H54 (cell line): ENCODE measurements at places on chromosomes 1 and 21.

DNA sequence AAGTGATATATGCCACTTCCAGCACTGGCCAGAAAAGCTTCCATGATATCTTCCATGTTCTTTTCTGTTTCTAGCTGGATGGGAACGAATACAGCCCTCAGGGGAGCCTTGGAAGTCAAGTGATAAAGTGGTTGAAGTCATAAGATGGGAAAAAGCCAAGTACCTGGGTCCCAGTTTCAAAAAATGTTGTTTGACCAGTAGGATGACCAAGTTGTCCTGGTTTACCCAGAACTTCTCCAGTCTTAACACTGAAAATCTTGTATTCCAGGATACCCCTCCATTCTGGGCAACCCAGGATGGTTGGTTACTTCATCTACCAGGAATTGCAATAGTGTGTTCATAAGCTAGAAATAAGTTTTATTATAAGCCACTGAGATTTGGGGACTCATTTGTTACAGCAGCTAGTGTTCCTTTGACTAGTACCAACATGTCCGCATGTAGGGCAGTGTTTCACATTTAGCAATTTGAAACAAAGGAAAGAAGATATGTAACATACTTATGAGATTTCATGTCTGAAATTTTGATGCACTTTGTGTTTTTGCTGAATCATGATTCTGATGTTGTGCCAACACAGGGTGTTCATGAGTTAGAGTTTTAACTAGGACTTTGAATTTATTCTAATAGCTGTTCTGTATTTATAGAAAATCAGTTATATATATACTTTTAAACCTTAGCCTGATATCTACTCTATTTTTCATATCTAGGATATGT lies 139.9 kb downstream of the TPR start:
- no peak for DNase-seq

- DNase-seq: no peak
Observed at GRCh38 chr1:65605621-65606020, 185.2 kb downstream of the LEPR start.

DNA sequence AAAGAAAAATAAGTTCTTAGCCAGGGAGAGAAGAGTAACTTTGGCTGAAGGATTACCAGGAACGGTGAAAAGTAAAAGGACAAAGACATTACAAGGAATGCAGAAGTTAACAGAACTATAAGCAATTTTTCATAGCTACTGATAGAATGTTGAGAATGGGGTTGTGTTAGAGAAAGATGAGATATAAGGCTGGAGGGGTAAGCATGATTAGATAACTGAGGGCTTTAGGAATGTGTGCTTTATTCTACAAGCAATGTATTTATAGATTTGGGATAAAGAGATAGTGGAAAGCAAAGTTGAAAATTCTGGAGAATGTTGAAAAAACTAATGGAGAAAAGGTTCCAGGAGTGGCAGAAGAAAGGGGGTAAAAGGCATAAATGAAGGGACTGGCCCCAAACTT lies 65.4 kb upstream of the PTCH2 start:
- DNase-seq: no peak

- no peak for DNase-seq
Observed at GRCh38 chr1:90187323-90187585, 192.3 kb downstream of the ZNF326 start.

- DNase-seq: no peak
Observed at GRCh38 chr1:212794561-212795014, 2.9 kb downstream of the TATDN3 start.

- no peak for DNase-seq
Observed at GRCh38 chr1:192807211-192808162, 1.4 kb upstream of the RGS2 start.

GRCh38 chr1:89633248-89633799 lies 404 bp downstream of the LRRC8C start:
- peak; percentile 46 for DNase-seq

DNA sequence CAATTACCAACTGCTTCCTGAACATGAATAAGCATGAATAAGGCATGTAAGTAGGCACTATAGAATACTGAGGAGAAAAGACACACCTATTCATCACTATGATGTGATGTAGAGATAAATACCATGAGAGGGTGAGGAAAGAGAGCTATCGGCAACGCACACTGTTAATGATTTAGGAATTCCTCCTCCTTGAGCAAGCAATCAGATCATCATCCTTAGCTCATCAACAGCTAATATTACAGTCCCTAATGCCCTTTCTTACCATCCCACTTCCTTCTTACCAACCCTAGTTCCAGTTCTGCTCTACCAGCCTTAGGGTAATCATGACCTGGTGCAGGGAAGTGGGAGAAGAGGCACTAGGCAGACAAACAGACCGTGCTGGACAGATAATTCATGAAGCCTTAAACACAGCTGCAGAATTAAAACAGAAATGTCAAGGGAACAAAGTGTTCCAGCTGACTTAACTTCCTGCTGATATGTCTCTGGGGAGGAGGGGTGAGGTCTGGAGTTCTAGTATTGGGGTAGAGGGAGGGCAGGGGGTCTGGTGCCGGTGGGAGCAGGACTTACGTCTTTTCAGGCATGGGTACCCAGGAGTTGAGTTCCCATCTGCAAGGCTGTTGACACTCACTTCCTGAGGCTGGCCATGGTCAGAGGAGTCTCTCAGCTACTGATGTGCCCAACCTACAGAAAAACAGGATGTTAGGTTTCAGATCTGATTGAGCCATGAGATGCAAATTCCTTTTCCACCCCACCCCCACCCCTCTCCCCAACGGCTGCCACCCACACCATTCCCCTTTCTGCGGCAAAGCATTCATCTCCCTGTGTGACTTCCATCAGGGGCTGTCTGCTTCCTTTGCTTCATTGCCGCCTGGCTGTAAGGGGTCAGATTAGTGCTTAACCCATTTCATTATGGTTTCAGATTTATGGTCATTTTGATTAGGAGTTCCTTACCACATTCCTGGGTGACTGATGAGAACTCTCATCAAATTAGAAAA lies 12.6 kb upstream of the RCSD1 start:
- DNase-seq: no peak

- no peak for DNase-seq
Observed at GRCh38 chr1:11487196-11487751, 8.3 kb downstream of the DISP3 start.

- DNase-seq: no peak
Observed at GRCh38 chr1:92444351-92444750, 42.4 kb downstream of the GFI1 start.

GRCh38 chr1:82818586-82818985 lies 1017.9 kb downstream of the ADGRL2 start:
- DNase-seq: no peak

- DNase-seq: peak; percentile 73
Observed at GRCh38 chr21:31354604-31355443, 10.8 kb upstream of the TIAM1 start.

DNA sequence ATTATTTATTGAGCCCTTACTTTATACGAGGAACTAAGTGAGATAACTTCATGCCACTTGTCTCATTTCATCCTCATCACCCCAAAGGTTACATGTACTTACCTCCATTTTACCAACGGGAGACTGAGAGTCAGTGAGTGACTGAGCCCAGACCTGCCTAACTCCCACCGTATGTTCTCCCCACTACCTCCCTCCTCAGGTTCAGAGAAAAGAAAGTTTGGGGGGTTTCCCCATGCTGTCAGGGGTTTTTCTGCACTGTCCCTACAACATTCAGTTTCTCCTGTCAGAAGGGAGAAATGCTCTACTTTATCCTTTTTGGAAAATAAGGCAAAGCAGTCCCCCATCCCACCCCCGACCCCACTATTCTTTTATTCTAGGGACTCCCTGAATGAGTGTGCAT lies 32.9 kb downstream of the FAM78B start:
- DNase-seq: no peak

- DNase-seq: peak; percentile 92
Observed at GRCh38 chr1:151510957-151511635, at the start of gene CGN. CGN (plus strand) TSS chr1:151511387; CDS start chr1:151518520, 7,133 bp downstream.

DNA sequence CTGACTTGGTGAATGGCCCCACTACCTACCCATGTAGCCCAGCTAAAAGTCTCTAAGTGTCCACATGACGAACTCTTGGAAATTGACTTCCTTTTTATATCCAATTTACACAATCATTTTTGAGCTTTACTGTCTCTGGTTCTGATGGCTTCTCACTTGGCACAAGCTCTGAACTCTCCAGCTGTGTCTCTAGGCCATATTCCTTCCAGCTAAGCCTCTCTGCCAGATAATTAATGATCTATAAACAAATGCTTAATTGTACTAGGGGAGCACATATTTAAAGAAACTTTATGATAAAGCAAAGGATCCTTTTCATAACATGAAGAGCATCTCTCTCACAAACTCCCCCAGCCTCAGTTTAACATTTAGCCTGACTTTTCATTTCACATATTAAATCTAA lies 16.3 kb upstream of the BEND5 start:
- DNase-seq: no peak

DNA sequence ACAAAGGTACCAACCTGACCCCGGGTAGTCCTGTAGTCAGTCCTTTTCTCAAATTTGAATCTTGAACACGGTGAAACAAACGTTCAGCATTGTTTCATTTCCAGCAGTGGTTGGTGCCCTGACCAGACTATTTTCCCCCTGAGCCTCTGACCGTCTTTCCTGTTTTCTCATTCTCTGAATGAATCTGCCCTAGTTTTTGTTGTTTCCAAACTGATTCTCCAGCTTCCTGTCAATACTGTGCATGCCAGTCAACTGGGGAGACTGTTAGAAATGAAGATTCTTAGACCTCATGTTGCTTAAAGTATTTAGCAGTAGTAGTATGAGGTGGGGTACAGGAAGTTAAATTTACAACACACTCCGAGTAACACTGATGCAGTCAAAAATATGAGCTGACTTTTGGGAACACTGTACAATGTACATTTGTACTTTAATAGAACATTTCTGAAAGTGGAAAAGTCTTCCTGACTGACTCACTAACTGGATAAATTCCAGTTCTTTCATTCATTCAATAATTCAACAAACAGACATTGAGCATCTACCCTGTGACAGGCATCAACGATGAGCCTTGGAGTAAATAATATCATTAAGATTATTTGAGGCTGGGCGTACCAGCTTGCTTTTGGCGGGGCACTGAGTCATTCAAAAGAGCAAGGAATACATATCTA lies 26.0 kb upstream of the ZRANB2 start:
- DNase-seq: no peak

DNA sequence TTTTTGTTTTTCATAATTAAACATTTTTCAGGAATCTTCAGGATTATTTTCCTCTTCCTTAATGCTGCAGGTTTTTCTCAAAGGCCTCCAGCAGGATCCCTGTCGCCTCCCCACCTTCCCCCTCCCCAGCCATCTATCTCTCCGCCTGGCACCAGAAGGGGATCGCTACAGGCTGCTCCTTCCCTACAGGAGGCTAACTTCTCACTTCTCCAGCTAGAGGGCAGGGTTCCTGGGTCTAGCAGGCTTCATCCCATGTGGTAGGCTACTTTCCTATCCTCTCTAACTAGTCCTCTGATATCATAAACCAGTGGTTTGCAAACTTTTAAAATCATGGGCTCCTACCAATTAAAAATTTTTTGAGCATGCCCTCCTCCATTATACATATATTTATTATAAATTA lies 104.1 kb downstream of the KCNN3 start:
- DNase-seq: peak; percentile 60

- no peak for DNase-seq
Observed at GRCh38 chr1:24986372-24986965, 56.4 kb upstream of the RUNX3 start.

GRCh38 chr1:155925506-155925905 lies 8.7 kb downstream of the KHDC4 start:
- DNase-seq: no peak

GRCh38 chr1:203075236-203076030 lies 10.4 kb downstream of the MYOG start:
- DNase-seq: no peak

GRCh38 chr1:208332036-208332773 lies 88.0 kb upstream of the PLXNA2 start:
- no peak for DNase-seq

DNA sequence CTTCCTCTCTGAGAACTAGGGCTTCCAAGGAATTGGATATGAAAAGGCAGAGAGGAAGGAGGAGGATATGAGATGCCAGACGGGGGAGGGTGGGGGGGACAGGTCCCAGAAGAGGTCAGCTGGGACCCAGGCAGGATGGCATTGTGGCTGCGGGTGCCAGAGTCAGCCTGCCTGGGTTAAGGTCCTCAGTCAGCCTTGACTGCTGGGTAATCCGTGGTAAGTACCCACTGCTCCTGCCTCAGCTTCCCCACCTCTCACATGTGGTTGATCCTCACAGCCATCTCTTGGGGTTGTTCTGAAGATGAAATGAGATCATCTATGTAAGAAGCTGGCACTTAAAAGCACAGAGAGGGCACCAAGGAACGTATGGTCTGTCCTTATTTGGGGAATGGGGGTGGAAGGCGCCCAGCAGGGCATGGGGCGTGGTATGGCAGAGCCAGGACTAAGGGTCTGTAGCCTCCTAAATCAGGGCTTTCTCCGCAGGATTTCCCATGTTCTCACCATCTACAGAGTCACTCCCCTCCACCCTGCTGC lies 23.8 kb downstream of the ELF3 start:
- no peak for DNase-seq

- no peak for DNase-seq
Observed at GRCh38 chr1:52059321-52059720, 3.2 kb downstream of the BTF3L4 start.

DNA sequence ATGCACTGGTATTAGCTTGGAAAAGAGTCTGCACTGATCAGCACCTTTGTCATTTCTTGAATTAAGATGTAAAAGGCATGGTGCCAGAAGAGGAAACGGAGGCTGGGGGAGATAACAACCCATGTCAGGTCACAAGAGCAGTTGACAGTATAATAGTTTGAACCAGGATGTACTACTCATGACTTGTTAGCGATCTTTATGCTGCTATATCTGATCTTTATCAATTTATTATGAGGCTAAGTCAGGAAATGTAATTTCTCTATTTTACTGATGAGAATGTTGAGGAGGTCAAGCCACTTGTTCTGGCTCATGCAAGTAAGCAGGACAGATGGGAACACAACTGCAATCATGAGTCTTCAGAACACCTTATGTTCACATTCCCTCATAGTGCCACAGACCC lies 41.4 kb downstream of the RGS5 start:
- DNase-seq: no peak

DNA sequence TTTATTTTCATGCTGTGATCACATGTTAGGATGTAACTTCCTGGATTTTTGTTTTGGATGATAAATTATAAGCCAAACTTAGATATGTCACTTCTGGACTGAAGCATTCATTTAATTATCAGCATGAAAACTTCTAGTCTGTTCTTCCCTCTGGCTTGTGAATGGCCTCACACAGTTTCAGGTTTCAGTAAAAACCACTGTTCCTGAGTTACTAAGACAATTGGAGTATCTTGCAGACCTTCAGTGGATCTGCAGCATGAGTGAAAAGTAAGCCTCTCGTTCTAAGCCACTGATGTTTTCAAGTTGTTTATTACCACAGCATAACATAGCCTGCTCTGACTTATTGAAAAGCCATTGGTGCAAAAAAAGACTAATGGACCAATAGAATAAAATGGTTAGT lies 55.3 kb upstream of the RGS21 start:
- DNase-seq: no peak
